ENCODE measurements at places on chromosomes 16 and 17.

DNA sequence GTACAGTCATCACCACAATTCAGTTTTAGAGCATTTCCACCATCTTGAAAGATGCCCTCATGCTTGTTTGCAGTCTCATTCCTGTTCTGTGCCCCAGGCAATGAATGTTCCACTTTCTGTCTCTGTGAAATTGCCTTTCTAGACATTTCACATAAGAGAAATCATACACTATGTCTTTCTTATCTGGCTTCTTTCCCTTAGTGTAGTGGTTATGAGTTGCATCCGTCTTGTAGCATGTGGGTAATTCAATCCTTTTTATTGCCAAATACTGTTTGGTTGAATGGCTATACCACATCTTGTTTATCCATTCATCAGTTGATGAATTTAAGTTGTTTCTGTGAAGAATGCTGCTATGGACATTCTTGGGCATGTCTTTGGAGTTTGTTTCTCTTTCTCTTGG lies 132.5 kb upstream of the PLCG2 start:
- DNase-seq: no peak

DNA sequence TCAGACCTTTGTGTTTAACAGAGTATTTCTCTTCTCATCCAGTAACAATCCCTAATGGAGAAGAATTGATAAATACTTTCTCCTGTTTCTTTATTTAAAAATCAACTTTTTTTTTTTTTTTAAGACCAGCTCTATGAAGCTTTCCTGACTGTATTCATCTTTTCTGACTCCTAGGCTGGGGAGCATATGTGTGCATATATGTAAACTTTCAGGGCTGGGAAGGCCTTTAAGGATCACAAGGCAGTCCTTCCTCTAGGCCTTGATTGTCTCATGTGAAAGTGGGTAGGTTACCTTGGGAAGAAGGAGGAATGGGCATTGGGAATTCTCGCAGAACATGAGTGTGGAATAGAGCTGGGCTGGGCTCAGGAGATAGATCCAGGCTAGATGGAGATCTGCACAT lies 292.9 kb upstream of the SALL1 start:
- DNase-seq: no peak

DNA sequence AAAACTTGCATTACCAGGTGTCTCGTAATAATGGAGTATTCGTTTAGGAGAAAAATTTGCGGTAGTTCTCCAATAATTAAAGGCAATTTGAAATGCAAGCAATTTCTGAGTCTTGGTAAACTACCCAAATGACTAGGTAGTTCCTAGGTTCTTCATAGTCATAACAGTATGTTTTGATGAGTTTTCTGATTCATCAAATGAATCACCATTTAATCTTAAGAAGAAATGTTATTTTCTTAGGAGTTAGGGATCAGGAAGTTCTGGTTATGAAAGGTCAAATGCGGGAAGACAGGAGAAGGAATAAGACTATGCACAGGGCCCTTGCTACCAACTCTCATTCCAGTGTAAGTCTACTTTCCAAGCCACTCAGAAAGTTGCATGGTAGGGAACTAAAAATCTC lies 221.5 kb upstream of the SOX9 start:
- DNase-seq: no peak

- DNase-seq: no peak
Measured at GRCh38 chr16:79150151-79150550, 450.4 kb downstream of the MAF start.

DNA sequence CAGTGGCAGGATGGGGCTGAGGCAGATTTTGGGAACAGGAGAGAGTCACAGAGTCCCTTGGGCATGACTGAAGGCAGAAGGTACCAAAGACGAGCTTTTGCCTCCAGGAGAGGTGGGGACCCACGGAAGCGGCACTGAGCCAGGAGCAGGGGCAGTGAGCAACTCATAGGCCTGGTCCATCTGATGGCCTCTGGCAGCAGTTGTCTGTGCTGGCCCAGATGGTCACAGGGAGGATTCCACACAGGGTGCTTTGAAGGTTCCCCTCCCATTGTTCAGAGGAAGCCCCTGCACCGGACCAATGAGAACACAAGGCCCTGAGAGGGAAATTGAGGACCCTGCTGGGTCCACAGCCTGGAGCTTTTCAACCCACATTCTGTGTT lies 360.3 kb upstream of the TNRC6C start:
- no peak for DNase-seq

DNA sequence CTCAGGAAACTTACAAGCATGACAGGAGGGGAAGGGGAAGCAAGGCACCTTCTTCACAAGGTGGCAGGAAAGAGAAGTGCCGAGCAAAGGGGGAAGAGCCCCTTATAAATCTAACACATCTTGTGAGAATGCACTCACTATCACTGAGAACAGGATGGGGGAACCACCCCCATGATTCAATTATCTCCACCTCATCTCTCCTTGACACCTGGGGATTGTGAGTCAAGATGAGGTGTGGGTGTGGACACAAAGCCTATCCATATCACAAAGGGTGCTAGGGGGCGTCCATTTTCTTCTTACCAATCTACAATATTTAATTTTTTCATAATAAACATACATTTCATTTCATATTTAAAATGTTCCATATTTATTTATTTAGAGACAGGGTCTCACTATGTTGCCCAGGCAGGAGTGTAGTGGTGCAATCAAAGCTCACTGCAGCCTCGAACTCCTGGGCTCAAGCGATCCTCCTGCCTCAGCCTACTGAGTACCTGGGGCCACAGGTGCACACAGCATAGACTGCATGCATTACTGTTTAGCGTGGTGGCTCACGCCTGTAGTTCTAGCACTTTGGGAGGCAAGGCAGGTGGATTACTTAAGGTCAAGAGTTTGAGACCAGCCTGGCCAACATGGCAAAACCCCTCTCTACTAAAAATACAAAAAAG lies 26.5 kb upstream of the FAAP100 start:
- no peak for DNase-seq

- DNase-seq: no peak
Measured at GRCh38 chr16:16001596-16002255, 52.3 kb downstream of the ABCC1 start.
